Fibroblast of skin of back (primary cell): ENCODE measurements at places on chromosomes 16 and 17.

DNA sequence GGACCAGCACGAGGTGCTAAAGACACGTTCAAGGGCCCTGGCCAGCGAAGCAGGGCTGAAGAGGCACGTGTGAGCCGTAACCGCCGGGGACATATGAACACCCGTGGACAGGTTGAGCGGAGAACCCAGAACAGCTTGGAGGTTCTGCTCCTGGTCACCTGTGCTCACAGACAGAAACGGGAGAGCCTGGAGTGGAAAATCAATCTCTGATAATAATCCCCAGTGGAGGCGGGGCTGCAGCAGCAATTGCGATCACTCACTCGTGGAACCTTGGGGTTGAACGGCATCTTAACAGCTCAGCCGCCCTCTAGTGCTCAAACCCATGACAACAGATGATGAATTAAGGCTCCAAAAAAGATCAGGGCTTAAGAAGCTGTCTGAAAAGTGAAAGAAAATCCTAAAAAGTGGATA, 25.6 kb downstream of the WIPI1 start:
- DNase-seq, result peak; percentile 6

DNA sequence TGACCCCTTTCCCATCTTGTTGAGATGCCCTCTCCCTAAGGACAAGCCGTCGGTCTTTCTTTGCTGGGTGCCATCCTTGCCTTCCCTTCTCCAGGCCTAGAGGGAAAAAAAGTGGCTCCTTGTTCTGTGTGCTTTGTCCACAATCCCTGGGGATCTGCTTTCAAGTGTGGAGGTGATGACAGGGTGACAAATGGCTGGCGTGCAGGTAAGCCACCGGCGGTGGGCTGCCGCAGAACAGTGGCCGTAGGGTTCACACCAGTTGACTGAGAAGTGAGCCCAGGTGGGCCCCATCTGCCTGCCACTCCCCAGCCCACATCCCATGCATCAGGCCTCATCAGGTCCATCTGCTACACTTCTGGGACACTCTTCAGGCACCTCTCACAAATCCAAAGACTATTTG, 11.4 kb upstream of the CALB2 start:
- DNase-seq, result no peak

- no peak for DNase-seq
Observed at GRCh38 chr16:19283637-19284036, 1.9 kb upstream of the CLEC19A start.

DNA sequence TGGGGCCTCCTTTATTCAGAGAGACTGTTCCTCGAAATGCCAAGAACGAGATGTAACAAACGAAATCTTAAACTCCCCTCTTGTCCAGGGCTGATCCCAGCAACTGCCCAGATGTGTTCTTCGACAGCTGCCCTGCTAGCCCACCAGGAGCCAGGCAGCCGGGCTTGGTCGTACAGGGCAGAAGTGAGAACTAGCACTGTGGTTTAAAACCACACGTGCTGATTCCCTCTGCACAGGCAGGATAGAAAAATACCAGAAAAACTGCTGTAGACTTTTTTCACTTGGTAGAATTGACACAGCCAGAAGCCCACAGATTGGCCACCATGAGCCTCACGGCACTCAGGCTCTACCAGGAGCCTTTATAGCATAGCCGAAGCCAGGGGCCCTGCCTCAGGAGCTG, 33.1 kb downstream of the PLD6 start:
- DNase-seq, result no peak

DNA sequence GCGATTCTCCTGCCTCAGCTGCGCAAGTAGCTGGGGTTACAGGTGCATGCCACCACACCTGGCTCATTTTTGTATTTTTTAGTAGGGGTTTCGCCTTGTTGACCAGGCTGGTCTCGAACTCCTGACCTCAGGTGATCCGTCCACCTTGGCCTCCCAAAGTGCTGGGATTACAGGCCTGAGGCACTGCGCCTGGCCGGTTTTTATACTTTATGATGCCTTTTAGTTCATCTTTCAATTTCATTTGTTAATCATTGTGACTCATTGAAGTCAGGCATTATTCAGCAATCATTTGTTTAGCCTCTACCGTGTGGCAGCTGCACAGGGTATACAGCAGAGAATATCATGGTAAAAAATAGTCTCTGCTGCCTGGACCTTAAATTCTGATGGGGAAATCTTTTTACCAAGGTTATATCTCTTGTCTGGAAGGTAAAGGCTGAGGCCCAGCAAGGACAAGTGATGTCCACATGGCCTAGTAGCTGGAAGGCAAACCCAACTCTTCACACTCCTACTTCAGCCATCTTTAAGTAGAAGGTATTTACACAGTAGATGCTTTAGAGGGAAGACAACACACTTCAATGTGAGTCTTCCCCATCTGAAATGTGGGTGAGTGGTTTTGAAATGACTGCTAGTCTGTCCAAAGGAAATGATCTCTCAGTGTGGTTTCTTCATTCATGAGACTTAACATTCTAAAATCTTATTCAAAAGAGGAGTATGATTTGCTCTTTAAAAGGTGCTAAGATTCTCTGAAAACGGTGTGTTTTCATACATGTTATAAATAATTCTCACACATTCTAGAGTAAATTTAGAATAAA, 2.4 kb downstream of the PRPSAP2 start:
- DNase-seq, result no peak

DNA sequence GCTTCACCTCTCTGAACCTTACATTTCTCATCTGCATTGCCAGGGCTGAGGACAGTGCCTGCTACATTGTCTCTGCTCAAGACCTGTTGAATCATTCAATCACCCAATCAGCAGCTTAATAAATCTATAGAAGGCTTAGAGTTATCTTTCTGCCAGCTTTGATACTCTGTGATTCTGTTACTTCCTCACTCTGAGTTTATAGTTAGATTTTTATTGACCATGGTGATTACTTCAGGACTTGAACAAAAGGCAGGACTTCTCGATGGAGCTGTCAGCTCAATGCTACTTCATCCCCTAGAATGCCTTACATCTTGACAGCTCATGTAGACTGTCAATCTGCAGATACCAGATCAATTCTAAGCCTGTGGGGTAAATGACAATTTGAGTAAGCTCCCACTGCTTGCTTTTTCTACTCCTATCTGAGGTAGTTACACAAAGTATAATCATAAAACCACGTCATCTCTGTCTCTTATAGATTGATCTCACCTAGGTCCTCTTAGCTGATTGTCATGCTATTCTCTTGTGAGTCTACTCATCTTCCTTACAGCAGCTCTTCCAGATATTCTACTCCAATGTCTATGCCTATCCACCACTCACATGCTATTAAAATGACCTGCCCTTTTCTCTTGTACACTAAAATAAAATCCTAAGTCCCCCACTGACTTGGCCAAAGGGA, 318.3 kb upstream of the CA10 start:
- no peak for DNase-seq

DNA sequence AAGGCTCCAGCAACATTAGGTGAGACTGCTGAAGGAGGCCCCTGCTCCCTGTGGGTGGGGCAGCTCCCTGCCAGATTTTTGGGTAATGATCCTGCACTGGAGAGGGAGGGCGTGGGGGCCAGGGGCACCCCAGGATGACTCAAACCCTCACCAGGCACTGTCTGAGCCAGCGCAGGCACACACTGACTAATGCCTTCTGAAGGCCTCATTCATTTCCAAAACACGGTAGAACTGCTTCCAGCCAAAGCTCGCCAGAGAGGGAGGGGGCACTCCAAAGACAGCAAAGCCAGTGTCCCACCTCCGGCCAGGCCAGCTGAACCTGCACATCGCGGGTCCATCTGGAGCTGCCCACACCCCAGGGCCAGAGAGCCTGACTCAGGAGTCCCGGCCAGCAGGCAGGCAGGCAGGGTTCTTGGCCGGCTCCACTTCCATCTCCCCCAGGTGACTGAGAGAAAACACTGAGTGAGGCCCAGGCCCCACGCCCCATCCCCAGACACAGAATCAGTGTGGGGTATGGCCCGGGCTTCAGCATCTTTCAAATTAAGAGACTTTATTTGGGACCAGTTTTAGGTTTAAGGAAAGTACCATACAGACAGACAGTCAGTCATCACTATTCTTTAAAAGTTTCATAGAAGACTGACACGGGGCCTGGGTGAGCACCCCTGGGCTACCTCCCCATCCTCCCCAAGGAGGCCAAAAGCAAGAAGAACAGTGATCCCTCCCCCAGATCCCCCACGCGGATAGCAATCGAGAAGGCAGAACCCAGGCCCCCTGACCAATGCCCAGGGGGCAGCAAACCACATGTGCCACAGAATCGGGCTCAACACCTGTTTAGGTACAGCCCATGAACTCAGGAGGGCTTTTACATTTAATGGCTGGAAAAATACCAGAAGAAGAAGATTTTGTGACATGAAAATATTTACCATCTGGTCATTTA, 2.3 kb downstream of the PIEZO1 start:
- peak; percentile 82 for DNase-seq

DNA sequence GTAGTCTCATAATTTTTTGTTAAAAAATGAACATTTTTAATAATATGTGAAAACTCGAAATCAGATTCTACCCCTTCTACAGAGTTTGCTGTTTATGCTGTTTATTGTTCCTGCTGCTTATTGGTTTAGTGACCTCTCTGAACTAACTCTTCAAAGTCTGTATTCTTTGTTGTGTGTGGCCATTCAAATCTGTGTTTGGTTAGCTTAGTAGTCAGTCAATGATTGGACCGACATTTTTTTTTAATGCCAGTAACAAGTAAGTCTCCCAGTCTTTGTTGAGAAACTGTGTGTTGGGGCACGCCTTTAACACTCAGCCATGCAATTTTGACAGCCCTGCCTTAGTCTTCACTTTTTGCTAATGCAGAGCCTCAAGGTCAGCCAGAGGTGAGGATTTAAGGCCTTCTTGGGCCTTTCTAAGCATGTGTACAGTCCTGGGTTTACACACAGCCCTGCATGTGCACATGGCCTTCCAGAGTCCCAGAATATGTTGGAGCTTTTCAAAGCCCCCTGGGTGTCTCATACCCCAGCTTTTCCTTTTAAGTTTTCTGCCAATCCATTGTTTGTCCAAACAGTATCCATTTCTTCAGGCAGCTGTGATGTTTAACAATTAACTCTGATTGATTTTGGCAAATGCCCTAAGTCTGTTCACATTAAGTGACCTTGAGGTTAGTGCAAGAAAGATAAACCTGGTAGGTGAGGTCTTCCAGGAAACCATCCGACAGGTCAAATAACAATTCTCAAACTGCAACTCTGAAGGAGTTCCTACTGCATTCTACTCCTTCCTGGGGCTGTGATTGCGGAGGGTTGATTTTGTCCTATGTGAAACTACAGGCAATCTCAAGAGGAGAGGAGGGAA, 389.3 kb downstream of the PMP22 start:
- DNase-seq, result no peak

DNA sequence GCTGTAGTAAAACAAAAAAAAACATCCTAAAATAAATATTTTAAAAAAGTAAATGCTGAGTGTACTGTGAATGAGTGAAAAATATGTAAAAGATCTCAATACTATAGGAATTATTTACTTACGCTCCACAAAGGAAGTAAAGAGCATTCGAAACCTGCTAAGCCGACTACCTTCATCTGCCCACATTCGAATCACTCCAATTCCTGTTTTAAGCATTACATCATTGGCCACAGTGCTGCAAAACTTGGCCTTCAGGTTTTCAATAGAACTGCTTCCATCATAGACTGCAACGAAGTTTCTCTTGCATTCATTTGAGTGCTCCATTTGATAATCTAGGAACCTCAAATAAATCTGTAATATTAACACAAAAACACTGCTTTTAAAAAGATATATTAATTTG, 34.4 kb downstream of the NETO2 start:
- DNase-seq, result no peak
